ENCODE measurements at places on chromosomes 2 and 18. TPM values are rescaled to one million over a fixed set of nuclear protein-coding genes. Genes with fewer than 3 reads are reported as not detected.

The ANKRD30B gene
- not detected for polyA plus RNA-seq

The PDE11A gene
- polyA plus RNA-seq = 0.02 TPM

The HRH4 gene
- 0.07 TPM for polyA plus RNA-seq

The OST4 gene
- polyA plus RNA-seq = 617 TPM

The STPG4 gene
- polyA plus RNA-seq = not detected

The ACOXL gene
- 9.0 TPM for polyA plus RNA-seq

The NEDD4L gene
- 40.7 TPM for polyA plus RNA-seq

The CDKL4 gene
- polyA plus RNA-seq = not detected

The DCC gene
- polyA plus RNA-seq = 0.99 TPM

The REG1B gene
- not detected for polyA plus RNA-seq

The SLC23A3 gene
- 0.26 TPM for polyA plus RNA-seq

The CYP26B1 gene
- polyA plus RNA-seq = 0.07 TPM

The EFHD1 gene
- polyA plus RNA-seq = 6.4 TPM

The PCARE gene
- polyA plus RNA-seq = not detected

The ST8SIA5 gene
- 3.0 TPM for polyA plus RNA-seq

The GALNT5 gene
- polyA plus RNA-seq = 0.05 TPM

Data from GM23338 (cell line).